ENCODE measurements at places on chromosomes 12 and 14.

DNA sequence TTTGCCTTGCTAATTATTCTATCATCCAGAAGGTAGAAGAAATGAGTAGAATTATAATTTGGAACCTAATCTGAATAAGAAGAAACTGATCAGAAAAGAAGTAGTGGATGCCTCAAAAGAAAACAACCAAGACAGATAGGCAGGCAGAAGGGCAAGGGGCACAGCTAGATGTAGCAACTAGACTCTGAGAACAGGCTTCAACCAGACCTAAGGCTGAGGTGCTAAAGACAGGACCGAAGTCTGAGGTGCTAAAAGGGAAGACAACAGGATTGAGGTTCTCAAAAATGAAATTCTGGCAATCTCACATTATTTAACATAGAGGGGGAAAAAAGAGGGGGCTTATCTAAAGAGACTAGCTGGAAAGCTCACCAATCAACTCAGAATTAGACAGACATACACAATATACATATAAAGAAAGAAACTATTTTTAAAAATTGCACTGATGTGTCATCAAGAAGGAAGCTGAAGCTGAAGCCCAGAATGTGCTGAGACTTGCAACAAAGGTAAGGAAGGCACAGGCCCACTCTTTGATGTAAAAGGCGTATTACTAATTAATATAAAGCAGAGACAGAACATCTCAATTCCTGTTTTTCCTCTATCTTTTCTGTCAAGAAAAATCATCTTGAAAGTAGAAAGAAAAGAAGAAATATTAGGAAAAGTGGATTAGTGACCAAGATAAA lies 43.8 kb upstream of the CSRNP2 start:
- DNase-seq = no peak

DNA sequence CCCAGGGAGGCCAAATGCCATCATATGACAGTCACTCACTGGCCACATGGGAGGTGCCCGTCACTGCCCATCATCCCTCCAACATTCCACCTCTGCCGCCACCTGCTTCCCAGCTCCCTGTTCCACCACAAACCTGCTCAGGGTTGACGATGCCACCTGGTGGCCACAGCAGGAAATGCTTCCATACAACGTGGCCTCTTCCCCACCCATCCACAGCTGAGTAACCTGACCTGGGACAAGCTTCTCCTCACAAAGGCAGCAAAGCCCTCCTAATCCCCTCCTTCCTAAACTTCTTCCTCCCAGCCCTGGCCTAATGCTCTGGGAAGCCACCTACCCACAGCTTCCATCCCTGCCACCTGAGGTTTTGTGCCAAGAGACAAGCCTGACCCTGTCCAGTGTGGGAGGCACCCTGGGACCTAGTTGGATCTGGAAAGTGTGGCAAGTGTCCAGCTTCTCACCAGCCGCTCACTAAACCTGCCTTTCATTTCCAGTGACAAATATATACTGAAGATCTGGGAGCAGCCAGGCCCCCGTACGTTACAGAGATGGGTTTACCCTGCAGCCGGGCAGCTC lies 4.3 kb downstream of the DEGS2 start:
- no peak for DNase-seq

GRCh38 chr14:67429510-67430205 lies 17.7 kb upstream of the PLEK2 start:
- DNase-seq = no peak

GRCh38 chr14:61662437-61663311 lies 32.6 kb upstream of the HIF1A start:
- no peak for DNase-seq

GRCh38 chr12:129215556-129215955 lies 362.3 kb downstream of the GLT1D1 start:
- DNase-seq = no peak

DNA sequence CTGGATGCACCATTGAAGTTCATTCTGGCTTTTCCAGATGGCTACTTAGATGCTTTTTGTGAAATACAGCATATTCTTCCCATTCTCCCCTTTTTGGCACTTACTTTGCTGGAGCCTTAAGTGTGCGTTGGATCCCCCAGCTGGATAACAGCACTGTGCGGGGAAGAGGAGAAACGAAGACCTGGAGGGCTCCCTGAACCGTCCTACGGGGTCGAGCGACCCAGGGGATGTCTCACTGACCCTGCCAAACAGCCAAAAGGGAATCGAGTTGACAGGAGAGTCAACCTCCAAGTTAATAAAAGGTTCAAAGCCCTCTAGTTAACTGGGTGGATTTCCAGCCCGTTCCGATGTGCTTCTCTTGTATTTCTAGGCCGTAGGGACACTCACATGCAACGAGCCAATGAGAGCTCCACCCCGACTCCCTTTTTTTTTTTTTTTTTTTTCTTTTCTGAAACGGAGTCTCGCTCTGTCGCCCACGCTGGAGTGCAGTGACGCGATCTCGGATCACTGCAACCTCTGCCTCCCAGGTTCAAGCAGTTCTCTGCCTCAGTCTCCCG lies 1.0 kb upstream of the CAMKK2 start:
- no peak for DNase-seq

- DNase-seq = no peak
These were observed 334.2 kb upstream of the RPL10L start for GRCh38 chr14:46985529-46986380.

- no peak for DNase-seq
These were observed 86.6 kb downstream of the KDM2B start for GRCh38 chr12:121494093-121494787.

- DNase-seq = no peak
These were observed 125.2 kb downstream of the BCL11B start for GRCh38 chr14:99146616-99147365.

DNA sequence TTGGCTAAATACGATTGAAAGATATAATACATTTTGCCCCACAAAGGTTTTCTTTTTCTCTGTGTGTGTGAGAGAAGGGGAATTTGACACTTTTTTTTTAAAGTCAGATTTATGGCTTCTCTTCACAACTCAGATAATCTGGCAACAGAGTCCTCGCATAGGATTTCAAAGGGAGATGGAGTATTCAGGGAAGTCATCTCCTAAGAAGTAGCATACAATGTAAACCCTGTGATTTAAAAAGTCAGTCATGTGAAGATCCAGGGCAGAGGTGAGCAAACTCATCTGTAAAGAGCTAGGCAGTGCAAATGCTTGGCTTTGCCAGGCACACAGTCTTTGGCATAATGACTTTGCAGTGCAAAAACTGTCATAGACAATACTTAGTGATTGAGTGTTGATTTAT lies 1526.3 kb downstream of the AACS start:
- no peak for DNase-seq

- DNase-seq = no peak
These were observed 330.0 kb downstream of the SYT1 start for GRCh38 chr12:79194595-79194994.

DNA sequence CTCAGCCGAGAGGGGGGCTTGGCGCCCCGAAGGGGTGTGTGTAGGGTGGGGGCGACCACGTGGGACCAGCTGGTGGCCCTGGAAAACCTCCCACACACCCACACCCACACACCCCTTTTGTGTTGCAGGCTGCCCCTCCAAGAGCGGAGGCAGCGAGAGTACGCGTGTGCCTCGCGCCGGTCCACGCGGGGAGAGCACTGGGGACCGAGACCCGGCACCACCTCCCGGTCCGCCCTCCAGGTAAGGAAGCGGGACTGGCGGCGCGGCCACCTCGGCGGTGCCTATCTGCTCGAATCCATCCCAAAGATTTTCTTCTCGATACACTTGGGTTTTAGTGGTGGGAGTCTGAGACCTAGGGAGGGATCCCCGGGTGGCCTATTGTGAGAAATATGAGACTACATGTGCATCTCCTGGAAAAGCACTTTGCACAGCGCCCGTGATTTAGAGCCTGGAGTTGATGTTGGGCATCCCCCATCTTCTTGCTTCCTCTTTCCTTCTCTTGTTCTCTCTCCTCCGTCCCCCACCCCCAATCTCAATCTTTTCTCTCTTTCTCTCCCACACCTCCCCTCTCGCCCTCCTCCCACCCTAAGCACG lies 393 bp downstream of the SYT1 start:
- no peak for DNase-seq

GRCh38 chr12:57164454-57164853 lies 17.0 kb upstream of the LRP1-AS start:
- no peak for DNase-seq

DNA sequence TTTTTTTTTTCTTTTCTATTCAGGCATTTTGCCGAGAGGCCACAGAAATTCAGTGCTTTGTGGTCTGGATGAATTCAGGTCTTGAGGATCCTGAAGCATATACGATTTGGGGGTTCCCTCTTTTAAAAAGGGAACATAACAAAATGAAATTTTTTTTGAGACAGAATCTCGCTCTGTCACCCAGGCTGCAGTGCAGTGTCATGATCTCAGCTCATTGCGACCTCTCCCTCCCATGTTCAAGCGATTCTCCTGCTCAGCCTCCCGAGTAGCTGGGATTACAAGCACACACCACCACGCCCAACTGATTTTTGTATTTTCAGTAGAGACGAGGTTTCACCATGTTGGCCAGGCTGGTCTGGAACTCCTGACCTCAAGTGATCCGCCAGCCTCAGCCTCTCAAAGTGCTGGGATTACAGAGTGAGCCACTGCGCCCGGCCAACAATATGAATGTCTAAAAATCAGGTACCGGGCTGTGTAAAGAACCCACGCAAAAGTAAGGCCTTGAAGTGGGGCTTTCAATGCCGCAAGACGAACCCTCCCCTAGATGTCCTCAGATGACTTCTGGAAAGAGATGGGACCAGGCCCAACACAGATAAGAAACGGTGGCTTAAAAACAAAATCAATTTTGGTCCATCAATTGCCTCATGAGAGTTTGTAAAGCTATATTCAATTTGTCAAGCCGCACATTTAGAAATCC lies 30.0 kb downstream of the TESC start:
- DNase-seq = no peak

- DNase-seq = no peak
These were observed 26.0 kb upstream of the TMTC2 start for GRCh38 chr12:82660541-82661325.

DNA sequence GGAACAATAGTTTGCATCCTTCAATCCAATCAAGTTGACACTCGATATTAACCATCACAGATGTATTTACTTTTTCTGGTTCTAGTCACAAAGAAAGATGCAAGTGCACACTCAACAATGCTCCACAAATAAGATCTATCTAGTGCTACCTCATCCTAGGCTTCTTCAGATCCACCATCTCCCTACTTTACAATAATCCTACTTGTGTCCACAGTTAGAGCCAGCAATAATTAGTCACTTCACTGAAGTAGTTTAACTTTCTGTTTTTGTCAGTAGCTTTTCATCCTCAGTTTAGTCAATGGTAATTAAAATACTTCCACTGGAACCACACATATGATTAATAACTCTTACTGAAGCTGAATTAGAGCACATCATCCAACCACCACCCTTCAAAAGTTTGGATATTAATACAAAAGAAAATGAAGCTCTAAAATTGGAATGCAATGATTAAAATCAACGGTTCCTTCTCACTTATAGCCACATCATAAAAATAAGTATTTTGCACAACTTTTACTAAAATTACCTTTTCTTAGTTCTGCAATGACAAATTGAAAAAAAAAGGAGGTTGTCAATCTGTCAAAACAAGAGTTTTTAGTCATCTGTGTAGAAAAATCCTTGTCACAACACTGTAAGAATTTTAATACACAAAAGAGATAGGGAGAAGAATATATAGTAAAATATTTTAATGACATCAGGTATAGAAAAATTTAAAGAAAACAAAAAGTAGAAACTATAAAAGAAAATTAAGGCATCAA lies 28.2 kb upstream of the SNRPF start:
- no peak for DNase-seq

DNA sequence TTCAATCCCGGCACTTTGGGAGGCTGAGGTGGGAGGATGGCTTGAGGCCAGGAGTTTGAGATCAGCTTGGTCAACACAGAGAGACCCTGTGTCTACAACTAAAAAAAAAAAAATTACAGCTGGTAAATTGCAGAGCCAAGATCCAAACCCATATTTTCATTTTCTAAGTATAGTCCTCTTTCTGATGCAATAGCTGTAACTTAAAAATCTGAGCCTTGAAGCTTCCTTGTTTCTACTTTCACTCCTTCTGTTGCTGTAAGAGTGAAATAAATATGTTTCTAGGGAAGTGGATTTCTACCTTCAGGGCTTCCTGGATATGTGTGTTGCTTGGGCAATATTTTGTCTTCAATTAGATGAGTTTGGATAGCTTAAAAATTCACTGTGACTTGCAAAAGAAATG lies 42.0 kb upstream of the PRICKLE1 start:
- no peak for DNase-seq

DNA sequence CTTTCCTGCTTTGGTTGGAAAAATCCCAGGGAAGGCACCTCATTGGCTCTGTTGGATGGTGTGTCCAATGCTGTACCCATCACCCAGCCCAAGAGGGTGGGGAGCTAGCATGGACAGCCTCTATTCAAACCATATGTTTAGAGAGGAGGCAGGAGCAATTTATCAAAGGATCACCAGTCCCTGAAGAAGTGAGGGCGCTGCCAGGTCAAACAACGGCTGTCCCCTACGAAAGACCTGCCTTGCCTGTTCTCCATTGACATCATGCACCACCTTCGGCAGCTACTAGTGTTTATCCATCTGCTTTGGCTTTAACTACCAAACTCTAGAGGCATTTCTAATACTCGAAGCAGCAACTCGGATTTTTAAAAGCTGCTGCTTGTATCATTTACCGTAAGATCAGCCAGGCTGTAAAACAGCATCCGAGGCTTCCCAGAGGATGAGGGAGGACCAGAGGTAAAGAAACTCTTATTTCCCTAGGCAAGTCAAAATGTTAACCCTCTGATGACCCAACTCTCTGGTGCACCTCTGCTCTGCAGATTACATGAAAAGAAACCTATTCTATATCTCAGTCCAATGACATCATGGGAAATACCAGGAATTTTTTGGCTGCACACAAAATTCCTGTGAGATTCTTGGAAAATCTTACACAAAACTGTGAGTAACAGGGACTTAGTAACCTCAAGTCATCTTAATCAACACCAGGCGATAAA lies 720.9 kb upstream of the TBX3 start:
- DNase-seq = no peak

DNA sequence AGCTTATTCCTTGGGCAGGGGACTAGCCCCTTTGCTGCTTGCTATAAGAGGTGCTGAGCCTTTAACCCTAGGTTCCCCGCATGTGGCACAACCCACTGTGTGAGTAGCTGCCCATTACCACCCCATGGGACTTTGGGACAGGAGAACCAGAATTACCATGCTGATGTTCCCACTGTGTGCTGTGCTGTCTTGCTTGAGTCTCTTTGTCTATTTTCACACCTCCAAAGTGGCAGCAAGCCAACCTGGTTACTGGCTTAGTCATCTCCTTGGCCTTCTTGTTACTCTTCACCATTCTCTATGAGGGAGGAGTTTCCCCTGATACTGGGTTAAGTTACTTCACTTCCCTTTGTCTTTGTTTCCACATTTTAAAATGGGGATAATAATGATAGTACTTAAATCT lies 73.4 kb upstream of the ETV6 start:
- DNase-seq = no peak

DNA sequence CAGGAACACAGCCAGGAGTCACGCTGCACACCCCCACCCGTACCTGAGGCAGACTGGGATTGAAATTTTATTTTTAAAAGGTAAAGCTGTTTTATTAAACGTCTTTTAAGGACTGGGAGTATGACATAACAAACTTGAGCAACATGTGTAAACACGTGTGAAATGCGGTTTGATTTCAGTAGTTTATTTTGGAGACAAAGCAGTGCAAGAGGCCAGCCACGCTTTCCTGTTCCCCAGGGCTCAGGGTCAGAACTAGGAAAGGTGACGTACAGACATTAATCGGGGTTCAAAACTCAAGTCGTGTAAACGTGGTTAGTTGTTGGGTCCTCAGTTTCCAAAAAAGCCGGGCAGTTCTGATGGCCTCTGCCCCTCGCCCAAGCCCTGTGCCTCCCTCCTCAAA lies 16.7 kb downstream of the CHGA start:
- no peak for DNase-seq

GRCh38 chr12:5927732-5928516 lies 17.1 kb downstream of the ANO2 start:
- DNase-seq = no peak

- no peak for DNase-seq
These were observed 87.9 kb downstream of the GAS2L3 start for GRCh38 chr12:100661300-100661951.
